ENCODE measurements at places on chromosomes 12 and 14.

DNA sequence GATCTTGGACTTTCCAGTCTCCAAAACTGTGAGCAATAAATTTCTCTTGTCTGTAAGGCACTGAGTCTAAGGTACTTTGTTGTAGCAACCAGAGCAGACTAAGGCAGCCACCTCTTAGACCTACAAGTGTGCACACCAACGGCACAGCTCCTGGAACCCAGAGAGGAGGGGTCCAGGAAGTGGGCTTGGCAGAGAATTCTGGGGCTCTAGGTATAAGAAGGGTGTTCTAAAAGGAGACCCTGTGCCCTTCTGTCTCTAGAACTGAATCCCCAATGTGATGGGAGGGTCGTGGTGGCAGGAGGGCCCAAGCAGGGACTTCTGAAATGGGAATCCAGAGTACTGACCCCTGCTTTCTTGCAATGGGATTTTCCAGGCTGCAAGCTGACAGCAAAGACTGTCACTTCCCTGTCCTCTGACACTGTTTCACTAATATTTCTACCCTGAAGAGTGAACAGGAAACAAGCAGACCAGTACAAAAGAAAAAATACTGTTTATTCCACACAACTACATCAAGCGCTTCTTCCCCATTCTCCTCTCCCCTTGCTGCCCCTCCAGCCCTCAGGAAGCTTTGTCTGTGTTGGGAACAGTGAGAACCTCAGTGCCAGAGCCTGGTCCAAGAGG, 13.6 kb upstream of the TFCP2 start:
- no peak for DNase-seq

DNA sequence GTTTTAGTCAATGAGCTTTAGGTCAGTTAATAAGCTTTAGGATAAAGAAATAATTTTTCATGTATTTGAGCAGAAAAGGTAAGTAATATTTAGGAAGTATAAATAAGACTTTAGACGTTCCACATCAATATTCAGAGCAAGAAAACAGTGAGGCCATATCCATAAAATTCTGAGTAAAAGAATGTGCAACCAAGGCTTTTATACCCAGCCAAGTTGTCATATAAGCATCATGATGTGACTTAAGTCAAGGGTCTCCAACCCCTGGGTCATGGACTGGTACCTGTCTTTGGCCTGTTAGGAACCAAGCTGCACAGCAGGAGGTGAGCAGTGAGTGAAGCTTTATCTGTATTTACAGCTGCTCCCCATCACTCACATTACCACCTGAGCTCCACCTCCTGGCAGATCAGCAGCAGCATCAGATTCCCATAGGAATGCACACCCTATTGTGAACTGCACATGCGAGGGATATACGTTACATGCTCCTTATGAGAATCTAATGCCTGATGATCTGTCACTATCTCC, 74.1 kb downstream of the ZNF664 start:
- no peak for DNase-seq

DNA sequence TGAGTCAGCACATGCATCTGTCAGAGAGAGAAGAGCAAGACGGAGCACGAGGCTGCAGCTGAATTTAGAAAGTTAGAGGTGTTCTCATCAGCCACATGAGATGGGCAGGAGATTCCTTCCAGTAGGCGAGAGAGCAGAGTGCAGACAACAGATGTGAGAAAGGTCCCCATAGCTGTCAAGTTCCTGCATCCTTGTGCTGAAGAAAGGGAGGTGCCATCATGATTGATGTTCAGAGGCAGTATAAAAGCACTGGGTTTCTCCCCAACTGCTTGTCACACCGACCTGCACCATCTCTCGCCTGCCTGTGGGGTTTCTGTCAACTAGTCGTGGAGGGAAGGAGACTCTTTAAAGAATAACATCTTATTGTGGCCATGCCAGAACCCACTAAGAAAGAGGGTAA, at the start of gene MYBPC1:
MYBPC1 (plus strand) TSS at position 272 of the 400 bp plus-strand sequence; CDS start at position 372, 100 bp downstream.
- no peak for DNase-seq

- DNase-seq = no peak
These were observed 29.1 kb downstream of the SYNE2 start for GRCh38 chr14:63881926-63882325.

- DNase-seq = no peak
These were observed 35.6 kb downstream of the UBE3B start for GRCh38 chr12:109513051-109513450.

GRCh38 chr14:99668307-99669295, 15.5 kb upstream of the CYP46A1 start:
- DNase-seq = no peak

DNA sequence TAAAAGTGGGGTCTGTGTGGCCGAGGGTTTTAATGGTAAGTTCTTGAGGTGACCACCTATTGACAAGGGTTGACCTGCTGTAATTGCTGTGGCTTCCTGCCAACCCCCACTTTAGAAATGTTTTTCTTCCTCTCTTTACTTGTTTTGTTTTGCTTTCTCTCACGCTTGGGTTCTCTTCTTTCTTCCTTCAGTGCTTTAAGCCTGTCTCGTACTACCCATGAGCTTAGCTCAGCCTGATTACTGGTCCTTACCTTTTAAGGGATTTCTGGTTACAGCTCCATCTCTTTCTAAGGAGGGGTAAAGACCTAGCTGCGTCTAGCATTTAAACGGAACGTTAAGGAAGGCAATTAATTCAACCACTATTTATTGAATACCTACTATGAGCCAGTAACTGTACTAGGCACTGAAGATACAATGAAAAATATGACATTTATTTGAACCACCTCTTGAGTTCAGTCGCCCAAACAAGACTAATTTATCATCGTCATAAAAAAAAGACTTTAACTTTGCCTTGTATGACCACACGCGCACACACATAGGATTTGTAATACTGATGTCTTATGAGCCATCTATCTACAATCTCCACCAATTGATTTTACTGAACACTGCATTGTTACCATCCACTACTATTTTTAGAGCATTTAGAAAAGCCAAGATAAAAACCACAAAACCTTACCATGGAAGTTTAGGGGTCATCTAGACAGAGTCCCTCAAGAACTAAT, 888 bp upstream of the PPP1R12A start:
- DNase-seq = no peak

DNA sequence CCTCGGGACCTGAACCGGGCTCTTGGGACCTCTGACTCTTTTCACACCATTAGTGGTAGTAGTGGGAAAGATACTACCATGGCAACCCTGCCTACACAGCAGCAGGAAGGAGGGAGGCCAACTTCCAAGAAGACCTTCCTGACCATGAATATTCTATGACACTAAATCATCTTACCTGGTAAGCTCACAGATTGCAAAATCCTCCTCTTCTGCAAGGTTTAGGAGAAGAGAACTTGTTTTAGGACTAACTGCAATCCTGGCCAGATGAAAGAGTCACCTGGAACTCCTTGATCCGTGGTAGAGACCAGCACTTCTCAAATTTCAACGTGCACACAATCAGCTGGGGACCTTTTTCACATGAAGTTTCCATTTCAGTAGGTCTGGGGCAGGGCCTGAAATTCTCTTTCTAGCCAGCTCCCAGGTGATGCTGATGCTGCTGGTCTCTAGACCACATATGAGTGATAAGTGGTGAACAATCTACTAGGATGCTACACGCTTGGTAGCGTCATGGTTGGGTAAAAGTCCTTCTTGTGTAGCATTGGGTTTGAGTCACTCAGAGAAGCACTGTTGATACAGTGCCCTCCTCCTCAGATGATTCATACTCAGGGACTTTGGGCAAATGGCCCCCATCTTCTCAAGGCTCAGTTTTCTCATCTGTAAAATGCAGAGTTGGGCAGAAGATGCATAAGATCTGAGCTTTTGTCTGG, 35.6 kb upstream of the FICD start:
- DNase-seq = no peak

DNA sequence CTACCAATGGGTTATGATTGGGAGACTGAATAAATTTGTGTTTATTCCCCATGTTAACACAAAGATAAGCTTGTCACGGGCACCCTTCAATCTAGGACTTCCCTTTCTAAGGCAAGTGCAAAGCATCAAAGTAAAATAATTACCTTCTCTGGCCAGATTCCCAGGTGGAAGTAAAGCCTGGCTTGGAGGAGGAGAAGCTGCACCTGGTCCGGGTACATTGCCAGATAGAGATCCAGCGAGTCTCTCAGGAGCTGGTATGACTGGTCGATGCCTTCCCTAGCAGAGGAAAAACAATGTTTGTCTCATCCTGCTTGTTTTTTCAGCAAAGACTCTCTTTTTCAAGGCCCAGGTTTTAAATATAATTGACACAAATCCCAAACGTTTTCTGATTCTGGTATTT, 24.9 kb downstream of the FBXO21 start:
- no peak for DNase-seq

DNA sequence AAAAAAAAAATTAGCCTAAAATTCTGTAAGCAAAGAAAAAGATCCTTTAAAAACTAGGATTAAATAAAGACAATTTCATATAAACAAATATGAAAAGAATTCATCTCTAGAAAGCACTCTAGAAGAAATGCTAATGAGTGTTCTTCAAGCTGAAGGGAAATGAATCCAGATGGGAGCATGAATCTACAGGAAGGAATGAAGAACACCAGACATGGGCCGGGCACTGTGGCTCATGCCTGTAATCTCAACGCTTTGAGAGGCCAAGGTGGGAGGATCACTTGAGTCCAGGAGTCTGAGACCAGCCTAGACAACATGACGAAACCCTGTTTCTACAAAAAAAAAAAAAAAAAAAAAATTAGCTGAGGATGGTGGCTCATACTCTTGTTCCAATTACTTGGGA, 297.2 kb downstream of the FBXL14 start:
- peak; percentile 61 for DNase-seq

DNA sequence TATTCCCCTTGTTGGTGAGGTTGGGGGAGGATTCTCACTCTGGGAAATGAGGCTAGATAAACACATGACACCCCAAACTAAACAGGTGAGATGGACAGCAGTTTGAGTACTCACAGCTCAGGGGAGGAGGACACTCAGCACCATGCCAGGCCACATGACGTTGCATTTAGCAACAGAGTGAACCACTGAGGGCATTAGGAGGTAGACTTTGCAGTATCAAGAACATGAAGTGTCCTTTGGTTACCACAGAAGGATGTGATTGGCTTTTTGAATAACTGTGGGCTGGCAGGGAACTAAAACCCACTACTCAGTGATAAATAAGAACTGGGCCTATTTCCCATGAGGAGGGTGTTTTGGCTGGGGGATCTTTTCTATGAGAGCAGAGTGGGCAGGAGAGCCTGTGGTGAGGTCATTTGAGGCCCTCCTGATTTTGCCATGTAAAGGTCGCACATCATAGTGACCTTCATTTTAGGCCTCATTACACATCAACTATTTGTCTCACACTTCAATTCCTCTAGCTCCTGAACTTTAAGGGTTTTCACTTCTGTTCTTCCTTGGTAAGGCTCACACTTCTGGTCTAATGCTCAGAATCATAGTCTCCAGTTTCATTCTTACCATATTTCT, 89.8 kb upstream of the PRKD1 start:
- no peak for DNase-seq

GRCh38 chr12:102232036-102232435, 34.4 kb upstream of the PMCH start:
- no peak for DNase-seq

- DNase-seq = no peak
These were observed 280.5 kb downstream of the PCNX1 start for GRCh38 chr14:71187633-71188356.

- peak; percentile 63 for DNase-seq
These were observed 155.5 kb downstream of the ZFP36L1 start for GRCh38 chr14:68637106-68638021.

- DNase-seq = no peak
These were observed 83.3 kb upstream of the TSPAN11 start for GRCh38 chr12:30843211-30843610.

DNA sequence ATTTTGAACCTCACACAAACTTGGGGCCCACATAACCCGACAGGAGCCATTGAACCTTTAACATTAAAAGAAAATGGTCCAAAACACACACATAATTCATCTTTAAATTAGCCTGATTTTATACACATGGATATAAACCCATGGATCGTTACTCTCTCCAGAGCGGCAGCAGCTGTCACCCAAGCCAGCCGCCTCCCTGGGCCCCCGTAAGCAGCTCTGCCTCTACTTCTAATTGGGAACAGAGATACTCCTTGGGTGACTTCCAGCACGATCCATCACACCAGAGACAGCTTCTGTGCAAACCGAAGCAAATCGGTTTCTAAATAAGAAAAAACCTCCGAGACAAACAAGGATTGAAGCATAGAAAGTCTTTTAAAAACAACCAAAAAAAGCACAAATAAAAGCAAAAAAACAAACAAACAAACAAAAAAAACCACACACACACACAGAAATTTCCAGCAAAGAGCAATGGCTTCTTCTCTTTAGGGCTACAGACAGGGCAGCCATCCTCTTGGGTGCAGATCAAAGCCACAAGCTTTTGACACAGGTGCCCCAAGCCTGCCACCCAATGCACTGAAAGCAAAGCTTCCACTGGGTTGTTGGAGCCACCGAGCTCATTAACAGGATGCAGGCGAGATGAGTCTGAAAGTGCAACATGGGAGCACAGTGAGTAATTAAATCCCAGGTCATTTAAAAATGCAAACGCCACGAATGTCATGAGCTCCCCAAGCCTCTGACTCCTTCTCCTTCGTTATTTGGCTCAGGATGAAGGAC, 156.9 kb downstream of the DPF3 start:
- peak; percentile 48 for DNase-seq

- DNase-seq = no peak
These were observed 14.9 kb downstream of the RNF212B start for GRCh38 chr14:23252420-23253333.

- no peak for DNase-seq
These were observed 36.7 kb upstream of the PZP start for GRCh38 chr12:9244894-9245293.

DNA sequence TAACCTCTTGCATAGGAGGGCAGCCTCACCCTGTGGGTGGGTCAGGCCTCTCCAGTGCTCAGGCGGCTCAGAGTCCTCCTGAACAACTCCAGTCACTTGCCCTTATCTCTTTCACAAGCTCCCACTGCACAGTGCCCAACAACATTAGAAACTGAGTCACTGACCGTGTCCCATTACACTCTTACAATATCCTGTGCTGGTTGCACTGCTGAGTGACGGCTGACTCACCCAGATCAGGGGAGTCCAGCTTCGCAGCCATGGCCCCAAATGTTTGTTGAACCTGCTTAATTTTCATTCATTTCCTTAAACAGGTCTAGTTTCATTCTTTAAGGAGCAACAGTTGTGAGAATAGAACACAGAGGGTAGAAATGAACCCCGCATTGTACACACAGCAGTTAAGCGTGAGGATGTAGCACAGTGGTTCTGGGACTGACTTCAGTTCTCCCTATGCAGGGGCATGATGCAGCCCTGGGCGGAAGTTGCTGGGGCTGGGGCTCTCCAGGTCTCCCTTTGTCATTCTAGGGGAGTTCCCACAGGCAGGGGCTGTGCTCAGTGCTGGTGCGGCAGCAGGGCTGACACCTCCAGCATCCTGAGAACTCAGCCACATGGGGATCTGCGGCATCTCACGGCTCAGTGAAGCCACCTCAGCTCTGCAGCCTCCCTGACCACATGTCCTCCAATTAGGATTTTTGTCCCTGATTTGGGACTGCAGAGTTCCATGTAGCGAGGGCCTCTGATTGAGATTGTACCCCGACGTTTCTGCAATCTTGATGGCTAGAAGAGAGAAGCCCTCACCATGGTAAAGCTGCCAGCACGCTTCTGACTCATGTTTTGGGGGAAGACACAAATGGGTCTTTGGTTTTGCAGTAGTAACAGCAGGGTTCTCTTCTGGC, 16.1 kb downstream of the GPR68 start:
- peak; percentile 27 for DNase-seq

All from foreskin fibroblast (primary cell).